ENCODE measurements at places on chromosomes 13 and 19.

DNA sequence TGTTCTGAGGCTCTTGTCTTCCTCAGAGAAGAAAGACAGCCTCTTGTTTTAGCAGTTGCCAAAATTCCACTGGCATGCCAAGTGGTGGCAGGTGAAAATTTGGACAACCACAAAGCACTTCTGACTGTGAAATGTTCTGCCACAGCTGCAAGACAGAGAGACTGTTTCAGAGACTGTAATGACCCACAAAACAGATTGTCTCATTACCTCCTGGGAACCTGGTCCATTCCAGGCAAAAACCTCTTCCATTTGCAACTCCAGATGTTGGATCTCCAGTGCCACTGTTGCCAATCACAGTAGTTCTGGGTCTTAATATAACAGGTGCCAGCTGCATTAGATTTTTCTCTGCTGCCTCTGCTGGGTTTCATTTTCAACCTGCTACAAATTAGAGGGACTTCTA lies 911.5 kb downstream of the UQCRFS1 start:
- DNase-seq: no peak
- H3K27ac ChIP-seq: no peak overlapping the region
- H3K4me1 ChIP-seq: no peaks in the 10 kb centered on the region
- no peaks in the 10 kb centered on the region for H3K27me3 ChIP-seq

DNA sequence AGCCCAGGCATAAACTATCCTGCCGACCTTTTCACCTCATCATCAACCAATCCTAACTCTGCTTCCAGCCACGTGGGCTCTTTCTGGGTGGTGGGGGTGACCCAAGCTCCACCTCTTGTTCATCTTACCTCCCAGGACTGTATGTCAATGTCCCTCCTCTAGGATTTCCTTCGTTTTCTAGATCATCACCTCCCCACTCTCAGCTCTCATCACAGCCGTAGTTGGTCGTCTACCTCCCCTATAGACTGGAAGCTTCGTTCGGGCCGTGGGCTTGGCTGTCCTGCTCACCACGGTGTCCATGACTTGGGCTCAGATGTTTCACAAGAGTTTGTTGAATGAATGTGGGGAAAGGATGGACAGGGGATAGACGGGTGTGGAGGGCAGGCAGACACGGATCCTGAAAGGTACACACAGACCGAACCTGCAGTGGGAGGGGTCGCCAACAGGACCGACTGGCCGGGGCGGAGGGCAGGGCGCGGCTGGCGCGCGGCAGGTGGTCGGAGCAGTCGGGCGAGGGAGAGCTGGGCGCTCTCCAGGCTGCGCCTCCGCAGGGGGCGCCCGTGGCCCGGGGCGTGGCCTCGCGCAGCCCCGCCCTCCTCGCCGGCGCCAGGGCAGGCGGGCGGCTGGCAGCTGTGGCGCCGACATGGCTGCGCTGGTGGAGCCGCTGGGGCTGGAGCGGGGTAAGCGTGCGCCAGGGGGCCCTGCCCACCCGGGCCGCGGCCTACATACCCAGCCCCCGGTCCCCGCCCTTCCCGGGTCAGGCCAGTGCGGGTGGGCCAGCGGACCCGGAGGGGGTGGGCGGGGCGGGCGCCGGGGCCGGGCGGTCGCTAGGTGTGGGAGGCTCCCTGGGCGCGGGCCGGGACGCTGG lies at the start of gene LIN7B:
Gene LIN7B, plus strand, starts transcription at position 609 of the 868 bp plus-strand sequence. Its CDS starts 35 bp downstream, at position 644.
- peak within 1 kb of the TSS; percentile 39 for H3K27ac ChIP-seq
- DNase-seq: peak; percentile 81

DNA sequence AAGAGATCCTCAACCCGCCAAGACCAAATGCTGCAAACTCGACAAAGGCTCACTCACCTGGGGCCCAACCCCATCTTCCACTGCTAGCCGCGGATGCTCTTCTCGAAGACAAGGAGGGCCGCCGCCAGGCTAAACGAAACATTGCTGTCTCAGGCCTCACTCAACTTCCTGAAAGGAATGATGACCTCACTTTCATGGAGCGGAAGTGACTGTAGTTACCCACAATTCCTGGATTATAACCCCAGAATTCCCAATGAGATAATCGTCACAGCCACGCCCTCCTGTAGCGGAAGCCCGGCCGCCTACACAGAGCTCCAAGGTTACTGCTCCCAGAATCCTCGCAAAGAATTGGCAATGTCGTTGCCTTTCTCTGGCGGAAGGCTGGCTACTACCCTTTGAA lies 10.5 kb upstream of the ZNF112 start:
- no peak for DNase-seq
- no peak overlapping the region for H3K4me3 ChIP-seq
- no peaks in the 10 kb centered on the region for H3K27me3 ChIP-seq

DNA sequence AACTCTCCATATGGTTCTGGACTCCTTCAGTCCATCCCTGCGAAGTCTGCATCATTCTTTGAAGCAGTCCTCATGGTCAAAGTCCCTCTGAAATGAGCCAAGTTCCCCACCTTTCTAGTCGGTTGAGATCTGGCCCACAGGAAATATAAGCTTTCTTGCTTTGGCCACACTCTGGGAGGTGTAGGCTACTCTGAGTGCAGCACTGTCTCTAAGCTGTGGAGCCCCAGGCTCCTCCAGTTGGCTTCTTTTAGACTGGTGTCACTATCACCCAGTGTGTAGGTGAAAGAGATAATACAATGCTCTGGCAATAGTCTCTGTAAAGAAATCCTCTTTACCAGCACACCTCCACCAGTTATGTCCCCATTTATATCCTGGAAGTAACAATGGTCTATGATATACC lies 486.5 kb upstream of the KLF12 start:
- no peak overlapping the region for H3K4me3 ChIP-seq
- no peaks in the 10 kb centered on the region for H3K4me1 ChIP-seq
- no peaks in the 10 kb centered on the region for H3K36me3 ChIP-seq
- no peaks in the 10 kb centered on the region for H3K27me3 ChIP-seq

GRCh38 chr13:101703838-101704237 lies 251.4 kb downstream of the ITGBL1 start:
- no peaks in the 10 kb centered on the region for H3K36me3 ChIP-seq
- no peak overlapping the region for H3K27ac ChIP-seq
- no peak for DNase-seq

Measured in liver (tissue), 10 donors.